SW480 (cell line): ENCODE measurements at places on chromosomes 7 and 10.
A peak's percentile ranks its signal among the peaks of the same experiment; 100 is the strongest.

DNA sequence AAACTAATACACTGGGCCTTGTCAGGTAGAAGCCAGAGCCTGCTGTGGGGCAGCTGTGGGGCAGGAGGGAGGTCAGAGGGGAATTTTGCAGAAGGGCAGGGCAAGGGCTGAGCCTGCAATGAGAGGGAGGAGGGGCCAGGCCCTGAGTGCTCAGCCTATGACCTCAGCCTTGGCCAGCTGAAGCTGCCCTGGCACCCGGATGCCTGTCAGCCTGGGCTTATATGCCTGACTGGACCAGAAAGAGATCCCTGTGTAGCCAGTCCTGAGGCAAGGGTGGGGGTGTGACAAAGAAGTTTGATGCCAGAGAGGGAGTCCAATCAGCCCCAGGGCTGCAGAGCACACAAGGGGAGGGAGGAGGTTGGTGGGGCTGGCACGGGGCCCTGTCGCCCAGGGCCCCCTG is 22.3 kb upstream of the PRRT4 start:
- no peak for DNase-seq

DNA sequence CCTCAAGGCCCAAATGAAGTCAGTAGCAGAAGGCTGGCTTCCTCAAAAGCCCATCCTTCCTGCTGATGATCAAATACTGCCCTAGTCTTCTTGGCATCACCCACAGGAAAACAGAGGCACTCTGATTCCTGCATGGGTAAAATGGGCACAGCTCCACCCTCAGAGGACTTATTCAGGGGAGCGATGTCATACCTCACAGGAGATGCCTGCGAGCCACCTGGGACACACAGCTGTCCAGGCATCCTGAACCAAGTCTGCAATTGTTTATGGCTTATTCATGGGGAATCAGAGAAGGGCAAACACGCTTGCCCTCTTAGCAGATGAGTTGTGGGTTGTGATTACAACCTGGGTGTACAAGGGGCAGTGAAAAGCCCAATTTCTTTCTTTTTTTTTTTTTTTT is 22.0 kb upstream of the LMTK2 start:
- no peak for DNase-seq

- no peak for DNase-seq
Observed at GRCh38 chr7:25922296-25922695, 229.7 kb upstream of the NFE2L3 start.

- DNase-seq, result peak; percentile 16
Observed at GRCh38 chr7:143900230-143900766, 1.7 kb downstream of the TCAF1 start.

GRCh38 chr10:31490858-31491504 is 172.0 kb downstream of the ZEB1 start:
- peak; percentile 7 for DNase-seq

DNA sequence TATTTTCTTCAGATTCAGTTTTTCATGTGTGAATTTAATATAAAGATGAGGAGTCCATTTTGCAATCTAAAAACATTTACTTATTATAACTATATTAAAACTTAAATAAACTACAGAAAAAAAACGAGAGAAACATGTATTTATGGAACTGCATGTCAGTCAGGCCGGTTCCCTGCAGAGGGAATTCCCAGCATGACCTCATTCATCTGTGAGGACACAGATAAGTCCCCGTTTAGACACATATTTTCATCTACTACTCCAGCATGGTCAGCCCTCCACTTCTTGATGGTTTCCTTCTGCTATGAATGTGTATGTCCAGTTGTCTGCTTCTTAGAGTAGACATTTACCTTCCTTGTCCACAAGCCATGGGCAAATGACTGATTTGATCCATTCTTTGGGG is 339.1 kb downstream of the SEMA3D start:
- no peak for DNase-seq

DNA sequence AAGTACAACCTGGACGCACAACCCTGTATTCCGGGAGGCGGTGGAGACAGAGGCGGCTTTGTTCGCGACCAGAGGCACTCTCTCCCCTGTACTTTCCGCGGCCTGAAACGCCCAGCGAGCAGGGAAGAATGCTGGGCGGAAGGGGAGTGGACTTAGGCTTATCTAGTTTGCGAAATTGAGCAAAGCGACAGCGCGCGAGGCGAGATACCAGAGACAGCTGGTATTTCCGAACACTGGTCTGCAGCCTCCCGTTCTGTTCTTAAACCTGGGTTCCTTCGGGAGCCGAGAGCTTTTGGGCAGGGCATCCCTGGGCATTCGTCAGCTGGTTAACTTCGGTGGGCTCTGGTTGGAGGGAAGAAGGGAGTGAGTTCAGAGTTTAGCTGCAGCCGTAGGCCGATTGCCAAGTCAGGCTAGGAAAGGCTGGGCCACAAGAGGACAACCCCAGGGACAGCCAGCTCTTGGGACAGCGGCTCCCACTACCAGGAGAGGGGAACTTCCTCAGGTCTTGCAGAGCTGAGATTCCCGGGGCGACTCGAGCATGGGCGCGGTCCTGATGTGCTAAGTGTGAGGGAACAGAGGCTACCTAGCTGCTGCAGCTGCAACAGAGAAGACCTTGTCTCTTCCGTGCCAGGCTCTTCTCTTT is 3.9 kb downstream of the HMX3 start:
- peak; percentile 94 for DNase-seq

DNA sequence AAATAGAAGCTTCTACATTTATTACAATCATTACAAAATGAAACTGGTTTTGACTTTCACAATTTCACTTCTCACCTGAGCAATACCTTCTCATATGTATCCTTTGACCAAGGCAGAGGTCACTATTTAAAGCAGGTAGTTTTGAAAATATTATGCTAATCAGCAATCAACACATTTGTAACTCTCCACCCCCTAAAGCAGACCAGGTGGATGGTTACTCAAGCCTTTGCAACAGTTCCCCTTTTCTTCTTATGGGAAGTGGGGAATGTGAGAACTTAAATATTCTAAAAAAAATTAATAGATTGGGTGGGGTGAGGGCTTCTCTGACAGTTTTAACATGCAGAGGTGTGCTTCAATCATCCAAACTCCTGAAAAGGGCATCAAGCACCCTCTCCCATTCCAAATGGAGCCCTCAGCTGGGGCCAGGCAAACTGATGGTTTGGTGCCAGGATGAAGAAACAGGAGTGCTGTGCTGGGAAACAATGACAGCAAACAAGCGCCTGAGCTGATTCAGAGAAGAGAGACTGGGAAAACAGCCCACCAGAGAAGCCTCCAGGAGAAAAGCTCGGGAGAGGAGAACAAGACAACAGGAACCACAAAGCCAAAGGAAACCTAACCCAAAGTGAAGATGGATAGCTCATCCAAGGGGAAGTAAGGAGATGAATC is 17.1 kb downstream of the RAPGEF5 start:
- DNase-seq, result no peak

- no peak for DNase-seq
Observed at GRCh38 chr10:86747796-86748581, 8.4 kb upstream of the BMPR1A start.

- DNase-seq, result no peak
Observed at GRCh38 chr7:146176860-146177259, 60.3 kb downstream of the CNTNAP2 start.

- no peak for DNase-seq
Observed at GRCh38 chr7:41104631-41105030, 598.3 kb downstream of the INHBA start.

- no peak for DNase-seq
Observed at GRCh38 chr7:8500286-8500685, 66.9 kb downstream of the NXPH1 start.

- no peak for DNase-seq
Observed at GRCh38 chr7:150631084-150631826, 930 bp downstream of the GIMAP6 start.

DNA sequence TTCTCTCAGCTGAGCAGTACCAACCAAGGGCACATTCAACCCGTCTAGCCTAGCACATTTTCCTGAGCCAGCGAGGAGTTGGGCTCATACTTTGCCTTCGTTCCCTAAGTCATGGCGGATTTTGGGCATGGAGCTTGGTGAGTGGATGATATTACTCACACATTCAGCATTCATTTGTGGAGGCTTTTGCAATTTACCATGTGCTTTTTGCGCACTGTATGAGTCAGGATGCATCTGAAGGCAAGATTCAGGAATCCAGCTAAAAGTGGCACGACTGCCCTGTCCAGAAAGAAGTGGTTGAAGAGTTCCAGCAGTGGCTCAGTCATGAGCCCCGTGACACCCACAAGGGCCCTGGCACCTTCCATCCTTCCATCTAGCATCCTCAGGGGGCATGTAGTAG is 24.2 kb upstream of the MGMT start:
- no peak for DNase-seq

DNA sequence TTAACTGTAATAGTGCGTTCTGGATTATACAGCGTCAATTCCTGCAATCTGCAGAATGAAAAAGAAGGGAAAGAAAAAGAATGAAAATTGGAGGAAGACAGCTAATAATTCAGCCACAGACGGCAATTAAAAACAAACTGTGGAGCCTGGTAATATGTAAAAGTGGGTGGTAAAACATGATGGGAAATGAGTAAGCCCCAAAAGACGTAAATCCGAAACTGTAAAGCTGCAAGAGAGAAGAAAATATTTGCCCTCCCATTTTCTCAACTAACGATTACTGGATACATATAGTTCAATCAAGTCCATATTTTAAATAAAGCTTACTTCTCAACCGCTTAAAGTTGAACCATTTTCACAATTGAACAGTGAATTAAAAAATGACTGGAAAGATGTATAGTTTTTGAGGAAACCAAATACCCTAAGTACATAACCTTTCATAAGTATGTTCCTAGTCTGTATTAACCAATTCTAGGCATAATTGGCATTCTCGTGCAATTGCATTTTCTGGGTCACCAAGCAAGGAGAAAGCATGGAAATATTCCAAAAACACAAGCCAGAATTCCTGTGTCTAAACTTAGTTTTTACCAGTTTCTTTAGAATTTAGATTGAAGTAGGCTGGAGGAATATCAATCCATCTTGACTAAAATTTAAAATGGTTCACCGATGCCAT is 44.8 kb downstream of the MALSU1 start:
- no peak for DNase-seq

DNA sequence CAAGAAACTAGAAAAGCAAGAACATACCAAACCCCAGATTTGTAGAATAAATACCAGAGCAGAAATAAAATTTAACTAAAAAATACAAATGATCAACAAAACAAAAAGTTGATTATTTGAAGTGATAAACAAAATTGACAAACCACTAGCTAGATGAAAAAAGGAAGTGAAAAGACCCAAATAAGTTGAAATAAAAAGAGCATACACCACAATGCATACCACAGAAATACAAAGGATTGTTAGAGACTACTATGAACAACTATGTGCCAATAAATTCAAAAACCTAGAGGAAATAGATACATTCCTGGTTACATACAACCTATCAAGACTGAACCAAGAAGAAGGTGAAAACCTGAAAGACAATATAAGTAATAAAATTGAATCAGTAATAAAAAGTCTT is 333.4 kb downstream of the SH2D4B start:
- no peak for DNase-seq

- peak; percentile 98 for DNase-seq
Observed at GRCh38 chr7:539731-540411, 20.2 kb upstream of the PDGFA start.

DNA sequence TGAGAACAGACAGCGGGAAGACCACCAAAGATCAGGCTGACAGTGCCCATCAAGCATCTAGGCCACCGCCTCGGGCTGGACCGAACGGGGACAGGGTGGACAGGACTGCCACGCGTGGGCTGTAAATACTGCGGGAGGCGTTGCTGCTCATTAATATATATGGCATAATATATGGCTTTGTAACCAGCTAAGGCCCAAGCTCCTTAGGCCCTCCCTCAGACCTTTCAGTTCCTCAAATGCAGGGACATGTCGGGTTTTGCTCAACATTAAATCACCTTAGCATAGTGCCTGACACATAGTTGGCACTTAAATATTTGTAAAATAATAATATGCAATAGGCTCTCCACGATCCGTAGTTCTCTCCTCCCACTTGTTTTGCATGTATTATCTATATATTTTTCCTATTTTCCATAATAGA is 402 bp upstream of the TMEM168 start:
- no peak for DNase-seq

DNA sequence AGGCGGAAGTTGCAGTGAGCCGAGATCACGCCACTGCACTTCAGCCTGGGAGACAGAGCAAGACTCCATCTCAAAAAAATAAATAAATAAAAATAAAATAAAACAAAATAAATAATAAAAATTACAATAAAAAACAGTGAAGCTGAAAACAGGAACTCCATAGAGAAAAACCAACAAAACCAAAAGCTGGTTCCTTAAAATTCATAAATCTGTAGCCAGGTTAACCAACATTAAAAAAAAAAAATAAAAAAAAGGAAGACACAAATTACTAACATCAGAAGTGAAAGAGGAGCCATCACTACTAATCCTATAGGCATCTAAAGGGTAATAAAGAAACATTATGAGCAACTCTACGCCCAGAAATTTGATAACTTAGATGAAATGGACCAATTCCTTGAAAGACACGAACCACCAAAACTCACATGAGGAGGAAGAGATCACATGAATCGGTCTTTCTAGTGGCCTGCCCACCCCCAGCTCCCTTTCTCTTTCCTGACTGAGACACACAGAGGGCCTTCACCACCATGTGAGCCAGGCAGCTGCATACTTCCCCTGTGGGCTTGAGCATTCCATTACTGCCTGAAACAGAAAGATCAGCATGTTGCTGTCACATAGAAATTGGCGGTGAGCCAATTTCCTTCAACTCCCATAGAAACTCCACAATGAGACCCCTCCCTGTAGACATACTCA is 208.7 kb downstream of the MAD1L1 start:
- DNase-seq, result no peak

GRCh38 chr10:110737886-110738634 is 93.9 kb downstream of the RBM20 start:
- DNase-seq, result no peak

DNA sequence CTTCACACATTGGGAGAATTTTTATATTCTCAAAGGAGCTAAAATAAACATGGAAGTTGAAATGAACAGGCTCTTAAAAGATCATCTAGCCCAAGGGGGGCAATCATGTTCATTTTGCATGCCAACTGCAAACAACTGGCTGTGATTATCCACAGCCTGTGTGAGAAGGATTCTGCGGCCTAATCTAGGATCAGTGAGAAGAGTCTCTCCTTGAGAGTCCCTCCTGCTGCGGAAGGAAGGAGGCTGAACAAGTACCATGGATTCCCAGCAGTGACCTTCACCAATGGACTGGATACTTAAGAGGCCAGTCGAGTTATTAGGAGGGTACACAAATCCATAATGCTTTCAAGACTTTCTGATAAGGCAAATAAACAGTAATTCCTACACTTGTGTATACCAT is 76.7 kb downstream of the IGF2BP3 start:
- no peak for DNase-seq

- no peak for DNase-seq
Observed at GRCh38 chr7:14000247-14000646, 10.8 kb upstream of the ETV1 start.

DNA sequence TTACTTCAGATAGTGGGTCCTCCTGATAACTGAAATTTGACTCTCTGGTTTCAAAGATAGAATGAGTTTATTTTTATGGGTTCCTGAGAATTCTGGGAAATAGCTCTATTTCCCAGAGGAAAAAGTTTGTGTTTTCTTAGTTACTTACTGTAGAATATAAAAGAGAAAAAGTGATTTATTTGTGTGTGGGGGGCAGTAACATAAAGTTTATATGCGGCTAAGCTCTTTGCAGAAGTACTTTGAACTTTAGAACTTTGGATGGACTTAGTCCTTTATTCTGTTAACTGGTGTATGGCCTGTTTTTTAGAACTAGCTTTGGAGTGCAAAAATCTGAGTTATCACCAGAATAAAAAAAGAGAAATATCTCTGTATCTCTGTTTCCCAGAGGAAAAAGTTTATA is 157.1 kb downstream of the BBS9 start:
- no peak for DNase-seq
